ENCODE measurements at places on chromosomes 16 and 17.

GRCh38 chr17:46771561-46772474 lies 46.7 kb downstream of the WNT3 start:
- DNase-seq, result peak; percentile 47

GRCh38 chr17:12982224-12982623 lies 35.6 kb downstream of the ELAC2 start:
- DNase-seq, result no peak

DNA sequence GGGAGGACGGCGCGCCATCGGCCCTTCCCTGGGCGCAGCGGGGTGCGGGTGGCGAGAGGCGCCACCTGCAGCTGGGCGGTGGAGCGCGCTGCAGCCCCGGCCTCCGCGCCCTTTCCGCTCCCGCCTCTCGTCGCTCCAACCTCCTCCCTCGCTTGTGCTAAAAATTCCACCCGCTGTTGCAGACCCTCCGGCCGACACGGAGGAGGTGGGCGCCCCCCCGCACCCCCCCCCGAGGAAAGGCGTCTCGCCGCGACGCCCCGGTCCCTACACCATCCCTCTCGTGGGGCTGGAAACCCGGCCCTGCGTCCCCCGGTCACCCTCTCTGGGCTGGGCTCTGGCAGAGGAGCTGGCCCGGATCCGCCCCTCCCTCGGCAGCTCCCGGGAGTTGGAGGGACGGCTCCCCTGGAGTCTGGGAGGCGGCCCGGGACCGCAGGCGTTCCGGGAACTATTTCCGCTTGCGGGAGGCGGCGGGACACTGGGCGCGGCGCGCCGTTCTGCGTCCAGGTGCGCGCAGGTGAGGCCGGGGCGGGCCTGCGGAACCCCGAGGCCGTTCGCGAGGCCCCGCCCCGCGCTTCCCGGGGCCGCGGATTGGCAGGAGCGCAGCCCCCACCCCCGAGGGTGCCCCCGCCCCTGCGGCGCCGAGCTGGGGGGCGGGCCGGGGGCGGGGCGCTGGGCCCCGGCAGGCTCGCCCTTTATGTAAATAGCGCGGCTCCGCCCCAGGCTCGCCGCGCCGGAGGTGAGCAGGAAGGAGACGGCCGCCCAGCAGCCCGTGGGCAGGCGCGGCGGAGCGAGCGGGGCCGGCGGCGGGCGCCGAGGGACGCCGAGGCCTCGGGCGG lies at the start of gene LLGL2:
TSS of gene LLGL2 (plus strand) at position 728 of the 836 bp plus-strand sequence. CDS start 17,730 bp downstream, outside the sequence.
- DNase-seq, result peak; percentile 72

DNA sequence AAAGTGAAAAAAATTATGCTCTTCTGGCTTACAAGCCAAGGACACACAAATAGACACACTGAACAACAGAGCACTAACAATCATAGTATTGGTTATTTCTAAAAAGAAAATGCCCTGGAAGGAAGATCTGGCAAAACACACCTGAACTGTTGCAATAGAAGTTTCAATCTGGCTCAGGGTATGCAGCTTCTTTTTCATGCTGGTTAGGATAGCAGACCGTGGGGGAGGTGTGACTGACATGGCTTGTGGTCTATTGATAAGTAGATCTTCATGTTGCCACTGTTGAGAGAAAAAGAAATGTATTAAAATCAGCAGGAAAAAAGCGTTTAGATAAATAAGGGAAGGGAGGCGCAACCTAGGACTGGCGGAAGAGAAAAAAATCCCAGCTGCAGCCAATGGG lies 26.5 kb upstream of the ARL6IP1 start:
- DNase-seq, result no peak

DNA sequence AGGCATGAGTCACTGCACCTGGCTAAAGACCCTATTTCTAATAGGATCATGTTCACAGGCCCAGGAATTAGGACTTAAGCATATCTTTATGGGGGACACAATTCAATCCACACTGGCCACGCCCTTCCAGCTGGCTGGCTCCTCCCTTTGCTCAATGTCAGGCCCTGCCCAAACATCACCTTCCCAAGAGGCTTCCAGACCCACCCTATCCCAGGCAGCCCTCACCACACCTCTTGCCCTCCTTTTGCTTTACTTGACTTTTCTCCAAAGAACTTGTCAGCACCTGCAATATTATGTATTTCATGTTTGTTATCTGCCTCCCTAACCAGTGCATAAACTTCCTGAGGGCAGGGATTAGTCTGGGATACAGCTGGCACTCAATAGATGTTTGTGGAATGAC lies 109.6 kb upstream of the CDH5 start:
- DNase-seq, result no peak

DNA sequence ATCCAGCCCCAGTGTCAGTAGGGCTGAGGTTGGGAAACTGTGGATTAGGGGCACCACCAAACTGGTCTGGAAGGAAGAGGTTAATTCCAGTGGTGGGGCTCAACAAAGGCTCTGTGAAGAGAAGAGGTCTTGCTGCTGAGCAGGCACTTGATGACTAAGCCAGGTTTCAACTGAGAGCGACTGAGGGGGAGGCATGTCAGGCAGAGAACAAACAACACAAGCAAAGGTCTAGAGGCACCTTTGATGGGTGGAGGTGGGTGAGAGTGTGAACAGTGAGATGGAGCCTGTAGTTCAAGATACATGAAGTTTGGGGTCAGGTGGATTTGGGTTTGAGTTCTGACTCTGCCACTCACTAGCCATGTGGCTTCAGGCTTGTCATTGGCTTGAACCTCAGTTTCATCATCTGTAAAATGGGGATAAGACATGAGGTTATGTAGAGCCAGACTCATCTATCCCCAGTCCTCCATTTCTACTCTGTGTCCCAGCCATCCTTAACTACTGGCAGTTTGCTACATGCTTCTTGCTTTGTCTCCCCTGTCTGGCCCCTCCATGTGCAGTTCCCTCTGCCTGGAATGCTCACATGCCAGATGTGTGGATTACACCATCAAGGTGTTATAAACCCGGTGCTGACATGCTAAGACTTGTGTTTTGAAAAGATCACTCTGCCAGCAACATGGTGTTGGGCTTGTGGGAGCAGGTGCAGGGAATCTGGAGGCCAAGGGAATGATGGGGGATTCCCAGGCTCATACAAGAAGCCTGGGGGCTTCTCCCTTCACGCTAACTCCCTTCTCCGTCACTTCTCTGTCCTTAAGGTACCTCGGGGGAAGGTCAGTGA lies 3.0 kb upstream of the RMI2 start:
- DNase-seq, result no peak

GRCh38 chr17:70173681-70174080 lies 4.3 kb downstream of the KCNJ2 start:
- DNase-seq, result no peak

GRCh38 chr16:60481591-60481990 lies 1554.6 kb downstream of the CDH8 start:
- DNase-seq, result no peak

DNA sequence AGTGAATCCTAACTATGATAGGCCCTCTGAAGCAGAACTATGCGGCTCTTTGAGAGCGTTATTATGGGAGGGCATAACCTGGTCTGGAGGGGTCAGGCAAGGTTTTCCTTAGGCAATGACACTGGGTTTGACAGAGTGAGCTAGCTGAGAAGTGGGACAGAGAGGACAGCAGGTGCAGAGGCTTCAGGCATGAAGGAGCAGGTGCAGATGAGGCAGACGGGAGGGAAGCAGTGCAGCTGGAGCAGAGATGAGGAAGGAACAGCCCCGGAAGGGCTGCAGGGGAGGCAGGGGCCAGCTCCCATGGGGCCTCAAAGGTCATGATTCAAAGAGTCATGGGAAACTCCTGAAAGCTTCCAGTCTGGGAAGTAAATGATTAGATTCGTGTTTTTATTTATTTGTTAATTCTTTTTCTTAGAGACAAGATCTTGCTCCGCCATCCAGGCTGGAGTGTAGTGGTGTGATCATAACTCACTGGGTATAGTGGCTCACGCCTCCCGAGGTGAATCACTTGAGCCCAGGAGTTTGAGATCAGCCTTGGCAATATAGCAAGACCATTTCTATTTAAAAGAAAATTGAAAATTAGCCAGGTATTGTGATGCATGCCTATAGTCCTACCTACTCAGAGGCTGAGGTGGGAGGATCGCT lies 5.4 kb downstream of the MARCHF10 start:
- DNase-seq, result no peak

GRCh38 chr16:3945751-3946603 lies 65.5 kb upstream of the CREBBP start:
- DNase-seq, result peak; percentile 90

Data from hepatic stellate cell (primary cell).